ENCODE measurements at places on chromosomes 12 and 14.

DNA sequence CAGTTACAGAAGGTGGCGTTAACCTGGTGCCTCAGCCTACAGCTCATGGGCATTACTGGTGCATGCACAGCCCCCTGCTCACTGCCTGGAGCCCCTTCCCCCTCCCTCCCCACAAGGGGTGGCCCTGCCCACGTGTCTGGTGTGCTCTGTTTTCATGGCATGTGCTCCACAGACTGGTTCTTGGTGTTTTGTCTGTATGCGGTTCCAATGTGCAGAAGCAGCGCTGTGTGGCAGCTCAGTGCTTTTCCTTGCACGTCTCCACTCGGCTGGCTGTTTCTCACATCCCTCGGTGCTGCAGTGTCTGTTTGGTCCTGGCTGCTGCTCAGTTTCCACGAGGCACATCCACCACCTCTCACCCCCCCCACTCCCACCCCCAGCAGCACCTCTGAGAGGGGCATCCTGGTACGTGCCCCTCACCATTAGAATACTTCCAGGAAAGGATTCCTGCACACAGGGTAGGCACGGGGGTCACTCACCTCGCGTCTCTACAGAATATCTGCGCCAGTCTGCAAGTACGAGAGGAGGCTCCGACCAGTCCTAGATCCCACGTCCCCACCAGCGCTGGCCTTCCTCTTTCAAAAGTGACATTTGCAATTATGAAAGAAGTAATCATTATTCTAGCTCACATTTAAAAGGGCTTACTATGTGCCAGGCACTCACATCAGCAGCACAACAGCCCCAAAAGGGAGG lies 27.1 kb downstream of the DIO3 start:
- DNase-seq, result no peak

GRCh38 chr12:27635349-27635972 lies 60.8 kb upstream of the REP15 start:
- DNase-seq, result no peak

DNA sequence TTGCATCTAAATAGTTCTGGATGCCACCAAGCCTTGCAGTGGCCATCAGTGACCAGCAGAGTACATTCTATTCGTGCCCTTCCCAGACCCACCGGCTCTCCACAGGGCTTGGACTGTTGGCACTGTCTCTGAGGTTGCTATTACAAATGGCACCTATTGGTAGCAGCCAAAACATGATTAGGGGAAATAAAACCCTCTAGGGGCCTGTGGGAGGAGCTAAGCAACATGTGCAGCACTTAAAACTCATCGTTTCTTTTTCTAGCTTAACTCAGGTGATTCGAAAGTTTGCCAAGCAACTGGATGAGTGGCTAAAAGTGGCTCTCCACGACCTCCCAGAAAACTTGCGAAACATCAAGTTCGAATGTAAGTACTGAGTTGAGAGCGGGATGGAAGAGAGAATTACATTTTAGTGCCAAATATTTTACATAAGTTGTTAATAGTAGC lies 65.4 kb upstream of the RIC8B start:
- DNase-seq, result no peak

- DNase-seq, result no peak
Observed at GRCh38 chr14:24070285-24071143, 848 bp upstream of the CPNE6 start.

DNA sequence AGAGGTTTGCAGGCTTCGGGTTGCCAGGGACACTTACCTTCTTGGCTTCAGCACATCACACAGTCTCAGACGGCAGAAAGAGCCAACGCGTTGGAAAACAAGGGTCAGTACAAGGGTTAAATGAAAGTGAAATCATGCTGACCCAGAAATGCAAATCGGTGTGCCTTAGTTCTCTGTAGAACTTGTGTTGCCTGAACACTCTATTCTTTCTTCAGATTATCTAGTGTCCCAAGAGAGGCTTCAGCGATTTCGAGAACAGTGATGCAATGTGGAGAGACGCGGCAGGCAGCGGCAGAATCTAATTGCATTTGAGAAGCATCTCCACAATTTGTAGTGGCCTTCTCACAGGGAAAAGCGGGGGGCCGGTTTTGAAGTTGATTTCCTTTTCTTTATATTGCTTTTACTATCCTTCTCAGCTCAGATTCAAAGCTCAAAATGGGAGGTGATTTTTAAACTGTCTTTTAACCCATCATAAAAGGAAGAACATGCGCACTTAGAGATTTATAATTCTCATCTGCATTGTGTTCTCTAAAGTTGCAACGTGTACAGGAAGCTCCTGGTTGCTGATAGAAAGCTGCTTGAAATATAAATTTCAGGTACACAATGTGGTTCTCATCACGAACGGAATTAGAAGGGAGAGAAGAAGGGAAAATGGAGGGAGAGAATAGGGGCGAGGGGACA lies 67.8 kb upstream of the EGLN3 start:
- DNase-seq, result no peak

- DNase-seq, result no peak
Observed at GRCh38 chr14:67978749-67979148, 159.2 kb downstream of the RAD51B start.

- DNase-seq, result no peak
Observed at GRCh38 chr14:87049950-87050349, 943.0 kb downstream of the GALC start.

- no peak for DNase-seq
Observed at GRCh38 chr12:115398311-115398781, 714.4 kb upstream of the TBX3 start.

GRCh38 chr14:82070040-82070439 lies 536.4 kb upstream of the SEL1L start:
- DNase-seq, result no peak

GRCh38 chr12:115710104-115710564 lies 567.4 kb downstream of the MED13L start:
- no peak for DNase-seq

DNA sequence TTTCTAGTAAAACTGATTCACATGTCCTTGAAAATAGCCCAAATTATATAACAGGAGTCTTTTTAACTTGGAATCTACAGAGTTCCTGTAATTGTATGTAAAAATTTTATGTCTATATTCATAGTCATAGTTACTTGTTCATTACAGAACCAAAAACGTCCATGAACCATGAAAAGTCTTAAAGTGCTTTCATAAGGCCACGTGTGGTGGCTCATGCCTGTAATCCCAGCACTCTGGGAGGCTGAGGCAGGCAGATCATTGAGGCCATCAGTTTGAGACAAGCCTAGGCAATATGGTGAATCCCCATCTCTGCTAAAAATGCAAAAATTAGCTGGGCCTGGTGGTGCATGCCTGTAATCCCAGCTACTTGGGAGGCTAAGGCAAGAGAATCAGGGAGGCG lies 48.4 kb downstream of the GALNT4 start:
- no peak for DNase-seq

DNA sequence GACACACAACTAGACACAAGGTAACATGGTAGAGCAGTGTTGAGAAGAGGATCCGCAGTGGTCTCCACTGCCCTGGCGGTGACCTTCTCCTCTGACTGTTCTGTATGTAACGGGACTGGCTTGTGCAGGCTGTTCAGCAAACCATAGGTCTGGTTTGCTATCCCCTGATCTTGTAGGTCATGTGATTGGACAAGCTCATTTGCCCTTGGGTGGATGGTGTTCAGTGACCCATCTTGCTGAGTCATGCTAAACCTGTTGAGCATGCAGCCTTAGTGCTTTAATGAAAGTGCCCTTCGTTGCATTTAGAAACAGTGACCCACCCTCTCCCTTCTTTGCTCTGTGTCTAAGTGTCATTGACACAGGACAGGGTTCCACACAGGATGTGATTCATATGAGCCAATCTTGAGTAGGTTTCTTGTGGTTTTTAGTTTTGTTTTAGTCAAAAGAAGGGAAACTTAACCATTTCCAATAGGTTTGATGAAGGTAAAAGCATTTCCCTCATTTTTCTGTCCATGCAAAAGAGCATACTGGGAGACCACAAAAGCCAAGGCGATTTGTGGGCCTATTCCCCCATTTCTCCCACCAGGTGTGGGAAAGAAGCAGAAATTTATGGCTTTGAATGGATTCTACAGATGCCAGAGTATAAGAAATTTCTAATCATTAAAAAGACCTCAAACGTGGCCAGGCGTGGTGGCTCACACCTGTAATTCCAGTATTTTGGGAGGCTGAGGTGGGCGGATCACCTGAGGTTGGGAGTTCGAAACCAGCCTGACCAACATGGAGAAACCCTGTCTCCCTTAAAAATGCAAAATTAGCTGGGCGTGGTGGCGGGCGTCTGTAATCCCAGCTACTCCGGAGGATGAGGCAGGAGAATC lies 32.6 kb upstream of the HIF1A start:
- DNase-seq, result no peak

DNA sequence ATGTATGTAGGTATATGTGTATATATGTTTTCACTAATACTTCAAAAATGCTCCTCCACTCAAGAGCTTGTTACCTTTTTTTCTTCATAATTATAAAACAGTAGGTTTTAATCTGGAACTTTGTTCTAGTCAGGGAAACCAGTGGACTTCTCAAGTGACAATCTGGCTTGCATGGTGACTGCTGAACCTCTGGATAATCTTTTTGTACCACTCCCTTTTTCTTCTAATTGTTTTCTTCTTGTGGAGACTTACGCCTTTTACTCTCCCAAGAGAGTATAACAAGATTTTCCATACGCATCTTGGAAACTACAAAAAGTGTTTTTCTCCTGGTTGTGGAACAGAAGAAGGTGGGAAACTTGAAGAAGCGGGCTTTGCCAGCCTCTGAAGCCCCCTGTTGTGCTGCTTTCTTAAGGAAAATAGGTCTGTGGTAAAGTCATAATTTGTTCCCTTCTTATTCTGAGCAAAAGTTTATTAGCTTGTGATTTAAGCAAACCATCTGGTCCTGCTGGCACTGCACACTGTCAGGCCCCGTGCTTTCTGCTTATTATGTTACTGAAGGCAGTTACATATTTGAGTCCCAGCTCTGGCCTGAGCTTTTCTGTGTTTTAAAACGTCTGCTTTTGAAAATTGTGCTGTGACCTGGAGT lies 291.8 kb downstream of the ERC1 start:
- DNase-seq, result no peak

- no peak for DNase-seq
Observed at GRCh38 chr14:51095854-51096823, 1.2 kb upstream of the TRIM9 start.

DNA sequence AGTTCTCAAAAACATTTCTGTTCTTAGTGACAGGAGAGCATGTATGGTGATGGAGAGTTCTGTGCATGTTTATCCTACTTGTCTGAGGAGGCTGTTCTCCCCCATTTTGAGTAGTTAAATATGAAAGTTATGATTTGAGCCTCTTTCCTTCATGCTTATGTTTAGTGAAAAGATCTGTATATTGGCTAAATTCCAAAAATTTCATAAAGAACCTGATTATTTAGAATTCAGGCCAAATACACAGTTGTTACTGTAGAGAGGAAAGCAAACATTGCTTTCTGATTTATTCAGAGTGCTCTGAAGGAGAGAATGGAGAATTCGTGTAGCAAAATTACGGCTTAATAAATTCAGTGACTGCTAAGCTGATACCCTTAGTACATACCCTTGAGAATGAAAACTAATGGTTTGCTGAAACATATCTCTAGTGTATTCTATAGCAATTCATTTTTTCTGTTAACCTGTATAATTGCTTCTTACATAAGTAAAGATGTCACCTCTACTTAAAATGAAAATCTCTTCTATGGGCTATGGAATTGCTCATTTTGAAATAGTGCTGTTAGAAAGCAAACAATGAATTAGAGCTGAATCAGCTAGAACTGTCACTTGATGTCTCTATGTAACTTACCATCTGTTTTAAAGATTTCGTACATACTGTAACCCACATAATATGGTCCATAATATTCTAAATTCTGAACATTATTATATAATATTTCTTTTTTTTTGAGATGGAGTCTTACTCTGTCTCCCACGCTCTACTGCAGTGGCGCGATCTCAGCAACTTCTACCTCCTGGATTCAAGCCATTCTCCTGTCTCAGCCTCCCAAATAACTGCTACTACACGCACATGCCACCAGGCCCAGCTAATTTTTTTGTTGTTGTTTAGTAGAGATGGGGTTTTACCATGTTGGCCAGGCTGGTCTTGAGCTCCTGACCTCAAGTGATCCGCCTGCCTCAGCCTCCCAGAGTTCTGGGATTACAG lies 417.0 kb upstream of the RGS6 start:
- DNase-seq, result no peak

GRCh38 chr14:57136669-57137328 lies 131.9 kb downstream of the EXOC5 start:
- no peak for DNase-seq

DNA sequence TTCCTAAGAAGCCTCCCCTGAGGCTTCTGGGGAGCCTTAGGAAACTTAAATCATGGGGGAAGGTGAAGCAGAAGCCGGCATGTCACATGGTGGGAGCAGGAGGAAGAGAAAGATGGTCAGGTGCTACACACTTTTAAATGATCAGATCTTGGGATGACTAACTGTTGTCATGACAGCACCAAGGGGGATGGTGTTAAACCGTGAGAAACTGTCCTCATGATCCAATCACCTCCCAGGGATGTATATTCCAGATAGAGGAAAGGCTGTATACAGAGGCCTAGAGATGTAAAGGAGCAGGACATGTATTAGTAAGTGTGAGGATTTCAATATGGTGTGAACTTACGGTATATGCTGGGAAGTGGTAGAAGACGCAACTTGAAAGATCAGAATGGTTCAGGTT lies 121.1 kb downstream of the CAND1 start:
- DNase-seq, result no peak

GRCh38 chr12:100533376-100533775 lies 40.1 kb upstream of the GAS2L3 start:
- DNase-seq, result no peak

GRCh38 chr12:22525426-22525825 lies 18.9 kb downstream of the C2CD5 start:
- DNase-seq, result no peak

DNA sequence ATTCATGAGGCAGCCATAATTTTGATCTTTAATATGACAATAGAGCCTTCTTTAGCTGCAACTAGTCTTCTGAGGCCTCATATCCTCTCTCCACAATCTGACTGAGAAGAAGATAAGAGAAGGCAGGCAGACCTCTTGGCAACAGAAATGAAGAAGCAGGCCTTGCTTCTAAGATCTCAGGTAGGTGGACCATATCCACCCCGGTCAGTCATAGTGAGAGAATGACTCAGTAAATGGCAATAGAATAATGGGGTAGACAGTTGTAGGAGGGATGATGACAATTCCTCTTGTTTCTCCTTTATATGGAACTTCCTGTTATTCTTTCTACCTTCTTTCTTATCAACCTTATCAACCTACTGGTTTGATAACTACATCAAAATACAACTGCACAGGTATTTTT lies 246.7 kb upstream of the G2E3 start:
- no peak for DNase-seq

GRCh38 chr12:41402801-41403200 lies 214.7 kb downstream of the PDZRN4 start:
- no peak for DNase-seq
